Stimulated activated CD4-positive, alpha-beta T cell treated with anti-CD3 and anti-CD28 coated beads, Interleukin-1b, Interleukin-23, amount 100 ng/mL, for 24 hours (primary cell): ENCODE measurements at places on chromosomes 16 and 17.

- no peak for DNase-seq
Observed at GRCh38 chr17:31499771-31500554, 108.5 kb downstream of the RAB11FIP4 start.

- DNase-seq = no peak
Observed at GRCh38 chr16:17914168-17914567, 422.4 kb downstream of the NPIPA8 start.

- no peak for DNase-seq
Observed at GRCh38 chr16:81548876-81549546, 104.4 kb downstream of the CMIP start.

GRCh38 chr17:50808888-50809287 is 26.5 kb upstream of the WFIKKN2 start:
- DNase-seq = no peak

DNA sequence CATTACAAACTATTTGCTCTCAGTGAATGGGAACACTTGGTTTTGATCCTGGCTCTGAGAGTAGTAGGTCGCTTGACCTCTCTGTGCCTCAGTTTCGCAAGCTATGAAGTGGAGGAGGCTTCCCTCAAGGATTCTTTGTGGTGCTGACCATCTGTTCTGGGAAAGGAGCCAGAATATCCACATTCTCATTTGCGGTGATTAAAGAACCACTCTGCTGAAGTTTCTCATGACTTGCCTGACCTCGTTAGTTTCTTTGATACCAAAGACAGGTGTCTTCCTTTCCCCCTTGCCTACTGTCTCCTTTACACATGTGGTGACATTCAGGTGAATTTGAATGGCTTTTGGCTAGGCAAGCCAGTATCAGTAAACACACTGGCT is 116.0 kb downstream of the SNX29 start:
- DNase-seq = no peak

DNA sequence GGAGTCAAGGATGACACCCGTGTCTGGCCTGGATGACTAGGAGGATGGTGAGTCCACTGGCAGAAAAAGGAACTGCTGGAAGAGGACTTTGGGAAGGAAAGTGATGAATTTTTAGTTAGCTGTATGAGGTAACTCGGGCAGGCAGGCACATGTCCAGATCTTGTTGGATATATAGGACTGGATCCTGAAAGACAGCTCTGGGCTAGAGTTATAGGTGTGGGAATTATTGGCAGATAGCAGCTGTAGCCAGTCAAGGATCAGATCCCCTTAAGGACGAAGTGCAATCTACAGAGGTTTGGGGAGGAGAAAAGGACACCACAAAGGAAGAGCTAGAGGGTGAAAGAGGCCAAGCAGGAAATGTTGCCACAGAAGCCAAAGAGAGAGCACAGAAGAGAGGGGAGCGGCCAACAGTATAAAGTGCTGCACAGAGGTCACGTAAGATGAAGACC is 10.1 kb downstream of the CYB5D1 start:
- DNase-seq = no peak

- DNase-seq = no peak
Observed at GRCh38 chr17:62648251-62648955, 20.9 kb downstream of the MRC2 start.

- DNase-seq = no peak
Observed at GRCh38 chr17:29590411-29591145, 1.1 kb upstream of the GIT1 start.

DNA sequence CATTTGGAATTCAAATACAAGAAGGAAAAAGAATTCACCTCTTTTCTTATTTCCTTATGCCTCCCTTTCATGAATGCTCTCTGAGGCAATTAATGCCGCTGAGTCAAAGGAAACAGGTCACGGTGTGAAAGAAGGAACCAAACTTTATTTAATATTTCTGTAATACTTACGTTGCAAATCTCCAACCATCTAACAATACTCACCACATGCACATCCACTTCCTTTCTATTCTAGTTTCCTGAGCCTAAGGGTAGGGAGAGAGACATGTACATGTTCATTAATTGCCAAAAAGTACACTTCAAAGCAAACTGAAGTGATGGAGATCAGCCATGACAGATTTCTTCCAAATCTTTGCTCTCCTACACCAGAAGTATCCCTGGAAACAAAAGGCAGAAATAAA is 47.9 kb upstream of the HLF start:
- no peak for DNase-seq

DNA sequence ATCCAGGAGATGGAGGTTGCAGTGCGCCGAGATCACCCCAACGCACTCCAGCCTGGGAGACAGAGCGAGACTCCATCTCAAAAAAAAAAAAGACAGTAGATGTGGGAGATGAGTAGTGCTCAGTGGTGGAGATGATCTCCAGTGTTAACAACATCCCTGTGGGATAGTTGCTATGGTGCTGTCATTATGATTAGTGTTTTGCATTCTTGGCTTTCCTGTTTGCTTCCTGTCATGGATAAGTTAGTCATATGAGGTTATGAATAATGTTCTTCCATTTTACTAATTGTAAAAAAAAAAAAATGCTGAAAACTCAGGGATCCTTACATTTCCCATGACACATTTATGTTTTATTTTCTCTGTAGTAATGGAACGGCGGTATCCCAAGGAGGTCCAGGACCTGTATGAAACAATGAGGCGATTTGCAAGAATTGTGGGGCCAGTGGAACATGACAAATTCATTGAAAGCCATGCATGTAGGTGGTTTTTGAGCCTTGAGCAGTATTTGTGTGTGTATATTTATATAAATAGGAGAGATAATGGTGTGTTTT is 24.5 kb upstream of the DUSP14 start:
- no peak for DNase-seq

GRCh38 chr17:79114458-79115301 is 40.1 kb downstream of the ENGASE start:
- DNase-seq = no peak

GRCh38 chr16:81602792-81603191 is 158.2 kb downstream of the CMIP start:
- no peak for DNase-seq

DNA sequence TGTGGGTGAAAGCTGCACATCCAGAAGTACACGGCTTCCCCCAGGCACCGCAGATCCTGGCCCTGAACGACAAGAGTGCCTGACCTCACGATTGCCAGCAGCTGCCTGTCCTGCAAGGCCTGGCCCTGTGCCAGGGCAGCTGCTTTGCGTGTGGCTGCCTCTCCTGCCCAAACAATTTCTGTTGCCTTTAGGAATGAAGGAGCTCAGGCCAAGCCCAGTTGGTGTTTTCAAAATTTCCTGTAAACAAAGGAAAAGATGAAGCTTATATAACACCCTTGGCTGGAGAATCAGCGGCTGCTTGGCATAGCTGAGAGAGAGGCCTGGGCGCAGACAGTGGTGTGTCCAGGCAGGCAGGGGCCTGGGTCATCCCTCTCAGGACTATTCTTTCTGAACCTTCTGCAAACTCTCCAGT is 11.7 kb upstream of the SLC47A2 start:
- no peak for DNase-seq

DNA sequence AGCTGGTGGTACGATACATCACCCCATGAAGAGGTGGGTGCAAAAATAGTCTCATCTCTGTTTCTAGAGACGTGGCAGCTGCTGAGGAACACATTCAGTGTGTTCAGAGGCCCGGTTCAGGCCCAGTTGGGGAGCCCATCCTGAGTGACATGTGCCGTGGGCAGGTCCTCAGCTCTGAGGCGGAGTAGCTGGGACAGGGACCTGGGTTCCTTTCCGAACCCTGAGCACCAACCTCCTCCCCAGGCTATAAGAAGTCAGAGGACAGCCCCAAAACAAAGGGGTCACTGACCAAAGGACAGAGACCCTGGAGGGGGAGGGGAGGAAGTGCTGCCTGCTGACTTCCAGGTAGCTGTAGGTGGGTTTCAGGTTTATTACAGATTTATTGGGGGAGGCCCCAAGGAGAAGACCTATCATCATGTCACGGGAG is 5.1 kb downstream of the LDHD start:
- no peak for DNase-seq

DNA sequence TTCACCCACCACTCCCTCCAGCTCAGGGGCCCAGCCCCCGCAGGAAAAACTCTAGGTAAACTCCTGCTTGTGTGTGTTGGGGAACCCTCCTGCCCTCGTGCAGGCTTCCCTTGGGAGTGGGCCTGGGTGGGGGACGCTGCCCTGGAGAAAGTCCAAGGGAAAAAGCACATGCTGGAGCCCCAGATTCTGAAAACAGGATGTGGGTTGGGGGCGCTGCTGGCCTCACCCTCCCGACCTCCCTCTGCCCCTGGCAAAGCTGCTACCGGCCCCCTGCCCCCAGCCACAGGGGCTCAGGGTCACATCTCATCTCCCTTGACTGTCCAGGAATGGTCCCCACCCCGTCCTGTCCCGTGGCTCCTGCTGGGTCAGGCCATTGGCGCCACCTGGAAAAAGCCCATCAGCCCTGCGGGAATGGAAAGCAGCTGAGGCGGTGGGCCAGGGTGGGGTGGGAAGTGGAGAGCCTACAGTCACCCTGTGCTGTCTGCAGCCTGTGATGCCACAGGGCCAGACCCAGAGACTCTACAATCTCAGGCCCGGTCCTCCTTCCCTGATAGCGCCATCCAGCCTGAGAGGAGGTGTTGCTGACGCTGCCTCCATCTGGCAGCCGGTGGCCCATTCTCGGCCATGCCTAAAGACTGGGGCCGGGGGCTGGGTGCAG is 2.5 kb upstream of the GJD3 start:
- DNase-seq = no peak

GRCh38 chr16:82880346-82880745 is 253.6 kb downstream of the CDH13 start:
- DNase-seq = no peak

DNA sequence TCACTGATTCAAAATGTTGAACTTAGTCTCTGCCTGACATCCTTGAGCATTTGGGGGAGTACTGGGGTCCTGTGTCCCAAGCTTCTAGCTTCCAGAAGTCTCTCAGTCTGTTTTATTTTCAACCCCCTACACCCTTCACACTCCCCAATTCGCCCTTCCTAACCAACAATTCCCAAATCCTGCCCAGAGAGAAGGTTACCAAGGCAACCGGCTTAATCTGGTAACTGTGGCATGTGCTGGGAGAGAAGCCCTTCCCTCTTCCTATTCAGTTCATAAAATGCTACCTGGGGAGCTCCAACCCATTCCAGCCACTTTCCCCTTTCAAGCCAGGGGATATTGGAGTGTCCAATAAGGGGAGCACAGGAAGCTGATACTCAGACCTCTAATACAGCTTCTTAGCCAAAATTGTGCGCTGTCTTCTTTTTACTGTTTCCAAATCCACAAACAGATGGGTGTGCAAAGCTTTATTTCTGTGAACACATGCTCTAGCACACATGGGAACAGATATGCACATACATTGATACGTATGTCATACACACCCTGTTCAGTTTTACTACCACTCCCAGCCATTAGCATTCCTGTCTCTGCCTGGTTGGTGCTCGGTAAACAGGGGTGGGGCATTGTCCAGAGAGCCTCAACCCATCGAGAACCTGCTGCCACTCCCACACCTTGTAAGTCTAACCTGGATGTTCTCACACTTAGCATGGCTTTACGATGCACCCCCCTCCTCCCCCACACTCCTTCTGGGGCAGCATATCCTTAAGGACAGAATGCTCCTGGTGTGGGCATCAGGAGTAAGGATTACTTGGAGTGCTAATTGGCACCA is 1.1 kb upstream of the RAPGEFL1 start:
- DNase-seq = no peak

DNA sequence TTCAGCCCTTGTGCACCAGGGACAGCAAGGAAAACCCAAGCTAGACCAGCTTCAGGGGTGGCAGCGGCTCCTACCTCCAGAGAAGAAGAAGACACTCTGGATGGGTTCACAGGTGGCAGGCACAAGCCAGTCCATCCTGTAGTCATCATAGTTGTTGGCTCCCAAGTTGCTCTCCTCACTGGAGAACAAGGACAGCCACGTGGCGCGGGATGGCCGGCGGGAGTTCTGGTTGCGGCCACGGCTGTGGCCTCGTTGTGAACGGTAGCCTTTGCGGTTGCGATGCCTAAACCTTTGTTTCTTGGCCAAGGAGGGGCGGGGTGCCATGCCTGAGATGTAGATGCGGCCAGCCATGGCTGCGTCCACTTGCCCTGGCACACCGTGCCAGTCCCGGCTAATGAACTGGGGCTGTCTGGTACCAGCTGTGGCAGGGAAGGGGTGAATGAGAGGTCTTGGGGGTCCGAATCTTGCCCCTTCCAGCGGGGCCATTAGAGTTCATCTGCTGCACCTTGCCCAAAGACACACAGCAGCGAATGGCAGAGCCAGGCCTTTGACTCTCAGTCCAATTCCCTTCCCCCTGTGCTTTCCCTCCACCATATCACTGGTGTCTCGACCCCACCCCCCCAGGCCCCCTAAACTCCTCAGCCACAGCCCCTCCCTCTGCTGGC is 2.3 kb downstream of the VTN start:
- no peak for DNase-seq

- DNase-seq = no peak
Observed at GRCh38 chr16:83338941-83339340, 468.8 kb upstream of the HSBP1 start.

DNA sequence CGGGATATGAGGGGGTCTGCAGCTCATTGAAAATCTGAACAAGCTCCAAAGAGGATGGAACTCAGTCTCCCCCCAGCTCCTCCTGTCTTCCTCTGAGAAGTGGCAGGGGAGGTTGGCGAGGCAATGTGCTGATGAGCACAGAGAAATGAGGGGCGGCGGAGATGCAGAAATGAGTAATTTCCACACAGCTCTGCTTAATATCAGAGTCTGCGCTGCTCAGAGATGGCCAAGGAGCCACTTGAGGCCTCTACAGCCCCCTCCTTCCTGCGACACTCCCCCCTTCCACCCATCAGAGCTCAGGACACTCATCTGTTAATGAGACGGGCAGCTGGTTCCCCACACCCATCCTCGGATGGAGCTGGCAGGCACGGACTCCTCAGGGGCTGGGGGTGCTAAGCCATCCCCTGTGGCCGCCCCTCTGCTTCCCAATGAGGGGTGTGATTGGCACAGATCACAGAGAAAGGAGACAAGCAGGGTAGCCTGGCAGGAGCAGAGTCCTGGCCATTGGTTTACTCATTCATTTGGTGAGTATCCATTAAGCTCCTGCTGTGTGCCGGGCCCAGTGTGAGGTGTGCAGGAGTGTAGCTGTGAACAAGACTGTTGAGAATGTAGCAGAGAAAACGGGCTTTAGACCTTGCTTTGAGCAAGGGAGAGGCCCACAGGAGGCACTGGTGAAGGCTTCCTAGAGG is 12.7 kb upstream of the CRHR1 start:
- DNase-seq = no peak

DNA sequence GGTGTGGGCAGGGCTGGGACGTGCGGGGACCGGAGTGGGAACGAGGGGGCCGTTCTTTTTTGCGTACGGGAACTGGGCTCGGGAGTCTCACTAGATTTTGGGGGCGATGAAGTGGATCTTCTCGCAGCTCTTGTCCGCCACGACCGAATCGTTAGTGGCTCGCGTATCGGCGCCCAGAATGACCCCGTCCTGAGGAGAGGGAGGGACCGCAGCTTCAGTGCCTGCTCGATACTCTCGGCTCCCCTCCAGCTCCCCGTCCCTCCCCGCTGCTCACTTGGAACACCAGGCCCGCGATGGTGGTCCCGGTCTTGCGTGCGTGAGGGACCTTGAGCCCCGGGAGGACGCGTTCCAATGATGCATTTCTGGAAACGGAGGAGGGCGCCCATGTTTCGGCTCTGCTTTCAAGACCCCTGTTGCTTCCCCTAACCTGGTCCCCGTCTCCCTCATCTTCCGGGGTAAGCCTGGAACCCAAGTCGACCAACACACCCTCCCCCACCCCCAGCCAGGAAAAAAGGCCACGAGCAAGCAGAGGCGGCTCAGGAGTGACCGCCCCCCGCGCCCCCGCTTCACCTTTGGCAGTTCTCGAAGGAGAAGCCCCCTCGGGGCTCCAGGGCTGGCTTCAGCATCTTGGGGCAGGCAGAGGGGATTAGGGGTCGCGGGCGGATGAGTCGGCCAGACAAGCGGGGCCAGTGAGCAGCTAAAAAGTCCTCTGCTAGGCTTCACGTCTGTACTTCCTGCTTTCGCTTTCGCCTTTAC is at the start of gene PSMB10:
Gene PSMB10, minus strand, starts transcription at position 727 of the 756 bp plus-strand sequence. Its CDS starts 101 bp downstream, at position 626.
- no peak for DNase-seq
